Caki2 (cell line): ENCODE measurements at places on chromosomes 1 and 21.

- DNase-seq, result no peak
These were observed 155.0 kb downstream of the SETD4 start for GRCh38 chr21:35905096-35905962.

GRCh38 chr21:28436286-28436932 lies 556.3 kb downstream of the LTN1 start:
- DNase-seq, result peak; percentile 33

- no peak for DNase-seq
These were observed 58.3 kb downstream of the UBE2T start for GRCh38 chr1:202283379-202283844.

- peak; percentile 51 for DNase-seq
These were observed 10.9 kb upstream of the EDN2 start for GRCh38 chr1:41495210-41495948.

- DNase-seq, result no peak
These were observed 2.0 kb upstream of the SMYD3 start for GRCh38 chr1:246508897-246509688.

DNA sequence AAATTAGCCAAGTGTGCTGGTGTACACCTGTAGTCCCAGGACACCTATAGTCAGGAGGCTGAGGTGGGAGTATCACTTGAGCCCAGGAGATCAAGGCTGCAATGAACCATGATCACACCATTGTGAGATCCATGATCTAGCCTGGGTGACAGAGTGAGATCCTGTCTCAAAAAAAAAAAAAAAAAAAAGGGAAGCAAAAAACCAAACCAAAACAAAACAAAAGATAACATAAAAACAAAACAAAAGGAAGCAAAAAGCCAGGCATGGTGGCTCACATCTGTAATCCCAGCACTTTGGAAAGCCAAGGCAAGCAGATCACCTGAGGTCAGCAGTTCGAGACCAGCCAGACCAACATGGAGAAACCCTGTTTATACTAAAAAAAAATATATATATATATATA lies 9.4 kb upstream of the AKR1A1 start:
- DNase-seq, result no peak

- peak; percentile 34 for DNase-seq
These were observed 112.6 kb downstream of the ADAMTS1 start for GRCh38 chr21:26732432-26733221.

- DNase-seq, result no peak
These were observed 26.6 kb downstream of the CLIC6 start for GRCh38 chr21:34695434-34695833.

DNA sequence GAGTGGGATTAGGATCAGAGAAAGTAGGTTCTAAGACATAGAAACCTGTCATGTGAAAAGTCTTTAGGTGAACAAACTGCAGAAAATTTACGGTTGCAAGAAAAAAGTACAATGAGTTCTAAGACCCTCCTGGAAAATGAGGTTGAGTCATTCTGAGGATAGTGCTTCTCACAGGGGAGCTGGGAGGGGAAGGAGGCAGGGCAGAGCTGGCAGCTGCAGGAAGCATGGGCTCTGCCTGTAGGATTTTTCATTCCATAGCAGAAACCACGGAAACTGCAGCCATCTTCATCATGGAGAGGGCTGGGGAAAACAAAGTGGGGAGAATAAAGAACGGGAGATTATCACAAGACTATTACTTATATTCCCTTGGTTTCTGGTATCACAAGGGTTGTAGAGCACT lies 25.8 kb upstream of the THEM4 start:
- peak; percentile 32 for DNase-seq

GRCh38 chr1:241979926-241980325 lies 19.0 kb downstream of the MAP1LC3C start:
- DNase-seq, result no peak

DNA sequence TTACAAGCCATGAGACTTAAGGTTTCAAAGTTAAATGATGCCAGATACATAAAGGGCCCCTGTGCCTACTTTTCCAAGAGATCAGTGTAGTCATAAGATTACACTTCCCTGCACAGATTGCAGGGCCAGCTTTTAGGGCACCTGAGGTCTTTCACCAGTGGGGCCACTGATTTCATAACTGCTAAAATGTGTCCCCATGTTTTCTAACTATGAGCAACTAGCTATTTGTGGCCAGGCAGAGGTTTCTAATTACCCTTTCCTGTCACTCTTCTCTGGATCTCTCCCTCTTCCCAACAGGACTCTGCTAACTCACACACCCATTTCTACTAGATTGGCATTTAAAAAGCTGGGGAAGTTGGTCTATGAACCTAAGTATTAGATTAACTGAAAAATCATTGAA lies 207.1 kb upstream of the SGIP1 start:
- no peak for DNase-seq

DNA sequence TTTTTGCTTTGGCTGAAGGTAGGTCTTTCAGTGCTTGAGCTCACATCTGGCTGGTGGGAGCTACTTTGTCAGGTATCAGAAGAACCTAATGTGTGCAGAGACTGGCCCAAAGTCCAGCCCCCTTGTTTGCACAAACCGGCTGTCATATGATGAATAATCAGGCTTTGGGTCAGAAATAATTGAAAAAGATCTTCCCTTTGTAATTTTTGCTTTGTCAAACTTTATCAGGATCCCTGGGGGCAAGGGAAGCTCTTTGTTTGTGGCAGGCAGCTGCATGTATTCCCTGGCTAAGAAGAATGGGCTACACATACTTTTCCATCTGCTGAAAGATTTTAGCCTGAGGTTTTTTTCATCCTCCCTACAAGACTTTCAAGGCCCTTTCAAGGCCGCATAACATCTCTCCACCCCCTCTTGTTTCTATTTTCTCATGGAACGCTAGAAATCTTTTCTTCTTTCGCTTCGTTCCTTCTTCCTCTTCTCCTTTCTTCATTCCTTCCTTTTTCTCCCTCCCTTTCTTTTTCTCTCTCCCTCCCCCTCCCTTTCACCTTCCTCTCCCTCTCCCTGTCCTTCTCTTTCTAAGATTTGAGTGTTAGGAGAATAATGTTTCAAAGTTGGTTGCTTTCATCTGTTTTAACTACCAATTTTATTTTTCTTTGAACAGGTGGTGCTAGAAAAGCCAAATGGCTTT lies 25.5 kb downstream of the TUFT1 start:
- no peak for DNase-seq

DNA sequence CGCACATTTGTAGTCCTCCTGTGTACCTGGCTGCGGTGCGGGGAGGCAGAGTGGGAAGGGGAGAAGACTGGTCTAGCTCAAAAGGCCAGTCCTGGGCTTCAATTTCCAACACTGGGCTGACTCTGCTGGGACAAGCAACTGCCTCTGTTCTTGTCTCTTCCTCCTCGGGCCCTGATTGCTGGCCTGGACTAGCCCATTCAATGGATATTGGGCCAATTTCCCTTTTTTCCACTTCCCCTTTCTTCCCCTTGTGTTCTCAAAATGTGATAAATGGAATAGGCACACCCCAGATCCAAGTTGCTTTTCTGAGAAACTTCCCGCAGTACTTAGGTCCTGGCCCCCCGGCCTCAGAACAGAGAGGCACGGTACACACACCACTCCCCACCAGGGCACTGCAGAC lies 48.2 kb downstream of the SPSB1 start:
- no peak for DNase-seq

- no peak for DNase-seq
These were observed 13.0 kb downstream of the RD3 start for GRCh38 chr1:211478801-211479578.

- DNase-seq, result no peak
These were observed 1.6 kb upstream of the RAB7B start for GRCh38 chr1:206004826-206005225.

GRCh38 chr1:100053727-100054126 lies 79.0 kb downstream of the SASS6 start:
- no peak for DNase-seq

DNA sequence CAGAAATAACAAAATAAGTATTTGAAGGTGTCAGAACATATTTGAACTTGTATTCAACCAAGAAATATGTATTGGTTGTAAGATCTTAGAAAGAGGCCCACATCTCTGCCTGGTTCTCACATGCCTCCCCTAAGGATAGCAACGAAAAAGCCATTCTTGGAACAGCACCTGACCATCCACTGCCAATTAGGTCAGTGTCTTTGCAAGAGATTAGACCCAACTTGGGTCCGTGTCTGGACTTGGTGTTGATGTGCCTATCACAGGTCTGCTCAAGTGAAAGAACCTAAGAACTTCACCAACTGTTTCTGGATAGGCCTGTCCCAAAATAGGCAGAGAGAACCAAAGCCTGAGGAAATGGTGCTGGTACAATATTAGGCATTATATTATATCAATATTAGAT lies 46.0 kb upstream of the COG2 start:
- DNase-seq, result no peak

GRCh38 chr1:65431111-65431705 lies 10.7 kb downstream of the LEPR start:
- DNase-seq, result no peak
